ENCODE measurements at places on chromosomes 7 and 10.

DNA sequence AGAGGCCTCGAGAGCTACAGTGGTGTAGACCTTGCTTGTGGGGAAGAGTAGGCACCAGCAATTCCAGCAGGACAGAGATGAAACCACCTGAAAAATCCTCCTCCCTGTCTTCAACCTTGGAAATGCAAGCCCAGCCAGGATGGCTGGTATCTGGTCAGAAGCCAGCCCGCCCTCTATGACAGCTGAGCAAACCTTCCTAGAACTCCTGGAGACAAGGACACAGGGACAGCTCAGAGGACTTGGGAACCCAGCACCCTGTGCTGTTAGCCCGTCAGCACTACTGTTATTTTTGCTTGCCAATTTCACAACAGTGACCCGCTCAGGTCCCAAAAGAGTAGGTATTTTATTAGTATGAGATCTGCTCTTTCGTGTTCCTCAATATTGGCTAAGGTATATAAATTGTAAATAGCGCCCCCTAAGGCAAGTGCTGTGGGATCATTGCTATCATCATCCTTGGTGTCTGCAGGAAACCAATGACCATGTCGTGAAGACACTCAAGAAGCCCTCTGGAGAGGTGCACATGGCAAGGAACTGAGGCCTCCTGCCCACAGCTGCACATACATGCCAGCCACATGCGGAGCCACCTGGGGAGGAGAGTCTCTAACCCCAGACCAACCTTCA is 156.5 kb upstream of the CHST15 start:
- peak; percentile 22 for DNase-seq

DNA sequence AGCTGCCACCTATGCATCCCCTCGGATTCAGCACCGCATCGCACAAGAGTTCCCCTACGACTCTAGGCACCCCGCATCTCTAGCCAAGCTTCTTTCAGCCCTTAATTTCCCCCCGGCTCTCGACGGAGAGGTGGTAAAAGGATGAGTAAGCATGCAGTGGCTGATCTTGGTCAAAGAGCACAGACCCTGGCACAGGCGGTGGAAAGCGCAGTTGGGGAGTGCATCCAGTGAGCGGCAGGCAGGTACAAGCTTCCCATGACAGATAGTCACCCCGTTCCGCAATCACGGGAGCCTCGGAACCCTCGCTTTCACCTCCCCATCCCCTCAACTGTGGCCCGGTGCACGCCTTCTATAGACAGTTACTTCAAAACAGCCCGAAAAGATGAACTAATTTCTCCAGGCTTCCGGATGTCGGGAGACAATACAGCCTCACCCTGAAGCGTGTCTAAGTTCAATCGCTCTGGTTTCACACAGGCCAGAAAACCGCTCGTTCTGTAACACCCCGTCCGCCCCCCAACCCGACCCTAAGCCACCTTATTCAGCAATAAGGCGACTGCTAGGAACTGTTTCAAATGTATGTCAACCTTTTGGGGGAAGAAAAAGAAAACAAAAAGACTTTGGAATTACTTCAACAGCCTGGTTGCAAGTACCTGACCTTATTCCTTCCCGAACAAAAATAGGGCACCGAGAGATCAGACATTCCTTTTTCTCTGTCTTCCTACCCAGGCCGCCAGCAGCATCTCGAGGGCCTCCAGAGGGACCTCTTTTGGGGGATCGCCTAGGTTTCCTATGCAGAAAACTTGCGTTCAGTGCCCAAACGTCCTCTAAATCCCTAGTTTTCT is 1.4 kb downstream of the RHEB start:
- peak; percentile 55 for DNase-seq

DNA sequence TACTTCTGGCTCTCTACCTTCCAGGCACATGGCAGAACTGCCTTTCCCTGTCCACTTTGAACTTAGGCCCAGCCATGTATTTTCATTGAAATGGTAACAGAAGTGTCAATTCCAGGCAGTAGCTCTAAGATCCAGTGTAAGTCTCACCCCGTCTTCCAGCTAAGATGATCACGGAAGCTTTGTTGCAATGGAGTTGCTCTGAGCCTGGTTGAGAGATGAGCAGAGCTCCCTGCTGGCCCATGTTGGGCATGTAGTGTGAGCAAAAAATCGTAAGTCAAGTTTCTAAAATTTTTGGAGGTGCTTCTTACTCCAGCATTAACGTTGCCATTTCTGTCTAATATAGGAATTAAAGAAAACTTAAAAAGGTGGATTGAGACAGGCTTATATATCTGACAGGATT is 274.4 kb downstream of the IPMK start:
- DNase-seq: no peak

- DNase-seq: no peak
These were observed 77.2 kb downstream of the TCF7L2 start for GRCh38 chr10:113027230-113027573.

- no peak for DNase-seq
These were observed 269.7 kb upstream of the PHF14 start for GRCh38 chr7:10703981-10704380.

DNA sequence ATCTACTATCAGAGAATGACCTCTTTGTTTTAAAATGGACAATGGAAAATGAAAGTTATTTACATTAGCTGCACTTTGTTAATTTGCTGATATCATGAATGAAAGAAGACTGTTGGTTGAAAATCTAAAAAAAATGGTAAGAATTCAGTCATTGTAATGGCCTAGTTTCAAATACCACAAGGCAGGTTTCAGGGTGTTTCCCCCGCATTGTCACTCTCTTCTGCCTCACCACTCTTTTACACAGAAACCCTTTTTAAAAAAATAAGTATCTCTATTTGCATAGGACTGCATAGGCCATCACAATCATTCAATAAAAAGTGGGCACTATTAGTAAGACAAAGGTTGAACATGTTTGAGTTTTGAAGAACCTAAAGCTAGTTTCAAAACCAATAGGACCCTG is 737.1 kb downstream of the INHBA start:
- DNase-seq: no peak

DNA sequence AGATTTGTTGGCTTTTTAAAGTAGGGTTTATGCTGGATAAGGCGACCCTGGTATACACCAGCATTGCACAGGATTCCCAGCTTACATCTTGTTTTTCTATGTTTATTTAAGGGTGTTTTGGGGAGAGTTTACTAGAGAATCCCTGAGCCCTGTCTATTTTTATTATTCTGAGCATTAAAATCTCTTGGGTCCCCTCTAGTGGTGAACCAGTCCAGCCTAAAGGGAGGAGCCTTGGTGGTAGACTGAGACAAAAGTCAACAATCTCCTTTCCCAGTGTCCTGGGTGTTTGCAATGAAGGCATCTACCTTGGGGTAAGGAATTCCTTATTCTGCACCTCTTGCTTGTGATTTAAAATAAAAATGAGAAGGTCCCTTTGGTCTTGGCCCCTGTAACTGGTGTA is 38.2 kb downstream of the ANTXRL start:
- no peak for DNase-seq

- no peak for DNase-seq
These were observed 90.5 kb downstream of the WIPF3 start for GRCh38 chr7:29896685-29897411.

DNA sequence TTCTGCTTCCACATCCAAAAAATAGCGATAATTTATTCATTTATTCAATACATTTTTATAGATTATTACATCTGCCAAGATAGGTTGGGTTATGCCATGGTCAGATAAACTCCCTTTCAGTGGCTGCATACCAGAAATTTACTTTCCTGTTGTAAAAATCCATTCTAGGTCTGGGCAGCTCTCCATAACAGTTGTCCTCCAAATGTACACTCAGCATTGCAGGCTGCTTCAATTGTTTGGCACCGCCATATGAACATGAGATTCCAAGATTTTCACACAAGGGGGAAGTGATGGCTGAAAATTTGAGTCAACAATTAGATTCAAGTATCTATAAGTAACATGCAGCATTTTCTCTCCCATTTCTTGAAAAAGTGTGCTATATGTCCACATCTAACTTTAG is 568.7 kb downstream of the ETV1 start:
- DNase-seq: no peak

DNA sequence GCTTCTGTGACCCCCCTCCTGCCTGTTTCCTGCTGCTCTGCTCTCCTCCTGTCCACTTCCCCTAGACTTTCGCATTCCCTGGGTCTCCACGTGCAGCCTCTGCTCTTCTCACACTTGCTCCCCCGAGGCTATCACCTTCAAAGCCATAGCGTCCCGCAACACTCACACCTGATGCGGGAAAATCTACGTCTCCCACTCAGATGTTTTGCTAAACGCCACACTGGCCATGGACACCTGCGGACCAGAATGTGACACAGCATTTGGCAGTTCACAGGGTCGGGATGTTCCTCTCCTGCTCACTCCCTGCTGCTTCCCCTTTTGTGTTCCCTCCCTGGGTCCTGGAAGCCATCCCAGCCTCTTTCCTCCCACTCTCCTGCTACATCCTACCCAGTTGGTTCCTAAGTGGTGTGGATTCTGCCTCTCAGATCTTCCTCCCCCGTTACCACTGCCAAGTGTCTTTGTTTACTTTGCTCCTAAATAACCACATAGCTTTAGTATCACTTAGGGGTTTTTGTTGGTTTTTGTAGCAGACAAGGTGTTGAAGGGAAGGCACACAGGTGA is 33.7 kb upstream of the RBM33 start:
- no peak for DNase-seq

- DNase-seq: no peak
These were observed 114.1 kb upstream of the CELF2 start for GRCh38 chr10:10903620-10904019.

DNA sequence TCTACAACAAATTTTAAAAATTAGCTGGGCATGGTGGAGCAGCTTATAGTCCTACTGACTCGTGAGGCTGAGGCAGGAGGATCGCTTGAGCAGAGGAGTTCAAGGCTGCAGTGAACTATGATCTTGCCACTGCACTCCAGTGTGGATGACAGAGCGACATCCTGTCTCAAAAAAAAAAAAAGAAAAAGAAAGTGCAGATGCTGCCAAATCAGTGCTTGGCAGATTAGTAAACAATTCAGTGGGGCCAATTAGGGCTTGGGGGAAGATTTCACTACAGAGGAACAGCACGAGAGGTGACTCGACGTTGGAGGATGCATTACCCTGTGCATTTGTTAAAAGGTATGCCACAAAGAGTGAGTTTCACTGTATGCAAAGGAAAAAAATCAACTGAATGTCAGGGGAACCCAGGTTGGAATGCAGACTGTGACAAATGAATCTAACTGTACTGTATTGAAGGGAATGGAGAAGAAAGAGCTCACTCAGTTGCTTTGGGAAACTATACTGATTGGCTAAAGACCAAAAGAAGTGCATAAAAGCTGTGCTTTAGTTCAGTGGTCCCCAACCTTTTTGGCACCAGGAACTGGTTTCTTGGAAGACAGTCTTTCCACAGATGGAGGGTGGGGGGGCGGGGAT is 31.6 kb downstream of the GARIN1A start:
- no peak for DNase-seq

GRCh38 chr10:94213980-94214379 is 148.8 kb downstream of the NOC3L start:
- no peak for DNase-seq

DNA sequence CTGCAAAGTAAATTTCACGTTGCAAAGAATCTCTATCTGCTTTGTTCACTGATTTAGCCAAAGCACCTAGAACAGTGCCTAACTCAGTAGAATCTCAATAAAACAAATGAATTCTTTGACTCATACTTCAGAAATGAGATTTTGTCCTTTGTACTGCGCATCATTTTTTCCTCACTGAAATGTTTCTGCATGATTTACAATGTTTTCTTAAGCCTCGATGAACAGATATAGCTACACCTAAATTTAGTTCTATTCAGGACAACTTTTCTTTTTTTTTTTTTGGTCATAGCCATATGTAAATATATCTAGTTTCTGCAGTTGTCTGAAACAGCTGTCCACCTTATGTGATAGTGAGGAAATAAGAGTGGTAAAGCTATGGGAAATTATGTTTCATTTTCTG is 15.3 kb downstream of the GNAT3 start:
- no peak for DNase-seq

DNA sequence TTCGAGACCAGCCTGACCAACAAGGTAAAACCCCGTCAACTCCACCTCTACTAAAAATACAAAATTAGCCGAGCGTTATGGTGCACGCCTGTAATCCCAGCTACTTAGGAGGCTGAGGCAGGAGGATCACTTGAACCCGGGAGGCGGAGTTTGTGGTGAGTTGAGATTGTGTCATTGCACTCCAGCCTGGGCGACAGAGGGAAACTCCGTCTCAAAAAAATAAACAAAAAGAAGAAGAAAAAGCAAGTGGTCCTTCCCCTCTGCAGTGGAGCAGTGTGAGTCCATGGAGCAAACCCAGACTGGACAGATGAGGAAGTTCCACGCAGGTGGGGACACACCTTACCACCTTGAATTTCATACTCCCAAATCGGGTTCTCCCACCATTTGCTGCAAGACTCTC is 13.1 kb upstream of the SERPINE1 start:
- no peak for DNase-seq

- no peak for DNase-seq
These were observed 23.2 kb upstream of the PRKAR1B start for GRCh38 chr7:750111-750905.

DNA sequence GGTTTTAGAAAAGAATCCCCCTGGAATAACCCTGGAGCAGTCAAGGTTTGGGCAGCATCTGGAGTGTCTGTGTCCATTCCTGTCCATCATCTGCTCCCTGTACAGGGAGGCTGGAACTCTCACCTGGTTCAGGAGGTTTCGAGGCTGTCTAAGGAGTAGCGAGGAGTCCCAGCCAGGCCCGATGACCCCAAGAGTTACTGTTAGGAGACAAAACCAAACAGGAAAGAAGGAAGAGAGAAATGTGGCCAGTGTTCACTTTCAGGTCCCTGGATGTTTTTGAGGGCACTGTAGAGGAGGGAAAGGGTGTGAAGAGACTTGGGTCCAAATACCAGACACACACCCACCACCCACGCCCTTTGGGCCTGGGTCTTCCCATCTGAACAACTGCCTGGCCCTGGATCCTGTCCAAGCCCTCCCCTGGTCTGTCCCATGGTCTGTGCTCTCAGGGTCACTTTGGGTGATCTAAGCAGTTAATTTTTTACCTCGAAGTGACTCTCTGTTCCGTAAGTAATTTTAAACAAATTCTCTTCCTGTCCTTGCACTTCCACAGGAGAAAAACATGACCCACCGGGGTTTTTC is 117.1 kb downstream of the ZMIZ1 start:
- DNase-seq: no peak

- DNase-seq: no peak
These were observed 68.1 kb downstream of the LHPP start for GRCh38 chr10:124529661-124530214.

DNA sequence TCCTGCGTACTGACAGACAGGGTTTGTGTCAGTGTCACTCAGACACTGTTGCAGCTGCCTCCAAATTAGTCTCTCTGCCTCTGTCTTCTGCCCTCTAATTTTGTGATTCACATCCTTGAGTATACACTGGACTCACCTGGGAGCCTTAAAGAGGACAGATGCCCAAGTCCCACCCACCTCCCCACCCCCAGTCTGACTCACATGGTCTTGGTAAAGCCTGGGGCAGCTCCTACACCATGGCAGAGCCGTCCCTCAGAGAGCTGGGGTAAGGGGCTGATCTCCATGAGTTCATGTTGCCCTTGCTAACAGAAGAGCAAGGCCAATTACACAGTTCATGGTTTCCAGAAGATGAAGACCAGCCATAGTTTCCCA is 197.6 kb upstream of the STK17A start:
- no peak for DNase-seq

GRCh38 chr7:21507627-21508343 is 35.1 kb upstream of the DNAH11 start:
- peak; percentile 59 for DNase-seq

- DNase-seq: no peak
These were observed 620 bp downstream of the ZRANB1 start for GRCh38 chr10:124942317-124943169.
